Activated CD4-positive, alpha-beta T cell treated with anti-CD3 and anti-CD28 coated beads, Interleukin-10, Interleukin-2, amounts not matched to agents 100 ng/mL and 50 ng/mL, durations not matched to agents 16 hours and 8 hours (primary cell): ENCODE measurements at places on chromosomes 5 and 9.
A peak's percentile ranks its signal among the peaks of the same experiment; 100 is the strongest.

DNA sequence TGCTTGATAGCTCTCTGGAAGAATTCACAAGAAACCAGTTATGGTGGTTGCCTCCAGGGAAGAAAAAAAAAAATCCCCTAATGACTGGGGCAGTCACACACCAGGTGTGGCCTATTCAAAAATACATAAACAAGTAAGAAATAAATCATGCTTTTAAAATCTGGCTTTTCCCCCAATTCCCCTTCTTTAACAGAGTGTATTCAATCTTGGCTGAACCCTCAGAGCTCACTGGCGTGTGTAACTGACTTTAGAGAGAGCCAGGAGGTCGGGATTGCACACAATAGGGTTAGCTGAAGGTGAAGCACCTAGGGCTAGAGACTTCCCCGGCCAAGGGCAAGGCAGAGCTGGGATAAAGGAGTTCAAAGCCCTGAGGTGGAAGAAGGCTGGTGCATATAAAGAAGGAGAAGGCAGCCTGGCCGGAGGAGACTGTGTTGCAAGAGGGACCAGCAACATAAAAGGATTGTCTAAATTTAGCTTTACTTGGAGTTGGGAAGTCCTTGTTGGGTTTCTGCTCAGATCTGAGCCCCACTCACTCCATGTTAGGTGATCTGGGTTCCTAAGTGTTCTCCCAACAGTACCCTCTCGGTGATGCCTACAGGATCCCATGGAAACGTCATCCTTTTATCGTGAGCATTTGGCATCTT lies 19.7 kb downstream of the FNBP1 start:
- no peak for DNase-seq

GRCh38 chr9:99778308-99778707 lies 43.4 kb upstream of the NR4A3 start:
- peak; percentile 62 for DNase-seq

DNA sequence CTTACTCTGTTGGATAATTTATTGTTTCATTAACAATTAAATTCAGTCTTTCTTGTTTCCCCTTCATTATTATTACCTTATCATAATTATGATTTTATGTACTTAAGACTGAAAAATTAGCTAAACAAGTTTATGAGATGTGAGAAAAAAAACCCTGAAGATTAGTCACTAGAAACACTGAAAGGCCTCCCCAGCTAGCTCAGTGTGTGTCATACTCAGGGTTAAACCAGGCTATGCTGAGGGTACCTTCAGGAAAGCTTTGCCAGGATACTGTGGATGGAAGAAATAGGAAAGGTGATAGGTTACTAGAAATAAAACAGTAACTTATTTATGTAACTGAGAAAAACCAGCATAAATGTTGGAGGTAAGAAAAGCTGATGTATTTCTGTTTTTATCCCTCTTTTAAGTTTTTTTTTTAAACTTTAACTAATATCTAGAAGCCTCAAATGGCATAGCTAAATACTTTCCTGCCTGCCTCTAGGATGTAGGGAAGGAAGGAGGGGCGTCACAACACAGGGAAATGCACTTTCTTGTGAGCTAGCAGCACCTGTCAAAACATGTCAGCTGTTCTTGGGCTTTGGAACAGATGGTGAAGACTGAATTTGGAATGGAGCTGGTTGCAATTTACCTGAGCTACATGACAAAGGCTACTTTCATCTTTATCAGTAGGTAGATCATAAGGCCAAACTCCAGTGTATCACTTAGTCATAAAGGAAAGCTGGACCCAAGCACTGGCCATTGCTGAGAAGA lies 24.2 kb downstream of the NMRK1 start:
- no peak for DNase-seq

DNA sequence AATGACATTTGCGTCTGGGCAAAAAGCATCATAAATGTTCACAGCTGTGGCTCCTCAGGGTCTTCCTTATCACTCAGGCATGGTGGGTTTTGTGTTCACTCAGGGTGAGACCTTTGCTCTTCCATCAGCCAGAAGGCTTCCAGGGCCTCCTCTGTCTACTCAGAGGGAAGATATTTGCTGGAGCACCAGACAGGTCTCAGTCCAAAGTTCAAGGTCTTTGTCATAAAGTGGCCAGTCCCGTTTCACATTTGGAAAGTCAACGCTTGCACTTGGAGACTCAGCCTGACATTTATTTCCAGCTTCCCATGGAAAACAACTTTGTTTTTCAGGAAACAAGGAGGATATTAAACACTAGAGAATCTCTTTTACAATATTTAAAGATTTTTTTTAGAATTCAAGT lies 12.2 kb upstream of the CARTPT start:
- no peak for DNase-seq

GRCh38 chr5:116880150-116880549 lies 305.5 kb upstream of the SEMA6A start:
- no peak for DNase-seq

DNA sequence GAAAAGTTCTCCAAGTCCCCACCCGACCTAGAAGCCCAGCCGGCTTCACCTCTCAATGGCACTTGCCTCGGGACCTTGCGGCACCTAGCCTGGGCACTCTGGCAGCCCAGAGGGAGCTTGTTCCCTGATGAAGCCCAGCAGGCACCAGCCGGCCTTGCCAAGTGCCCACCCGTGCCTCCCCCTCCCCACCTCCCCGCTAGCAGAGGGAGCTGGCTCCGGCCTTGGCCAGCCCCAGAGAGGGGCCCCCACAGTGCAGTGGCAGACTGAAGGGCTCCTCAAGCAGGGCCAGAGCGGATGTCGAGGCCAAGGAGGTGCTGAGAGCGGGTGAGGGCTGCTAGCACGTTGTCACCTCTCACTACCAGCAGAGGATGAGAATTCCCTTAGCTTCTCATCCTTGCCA lies 37.6 kb upstream of the CAVIN4 start:
- no peak for DNase-seq

DNA sequence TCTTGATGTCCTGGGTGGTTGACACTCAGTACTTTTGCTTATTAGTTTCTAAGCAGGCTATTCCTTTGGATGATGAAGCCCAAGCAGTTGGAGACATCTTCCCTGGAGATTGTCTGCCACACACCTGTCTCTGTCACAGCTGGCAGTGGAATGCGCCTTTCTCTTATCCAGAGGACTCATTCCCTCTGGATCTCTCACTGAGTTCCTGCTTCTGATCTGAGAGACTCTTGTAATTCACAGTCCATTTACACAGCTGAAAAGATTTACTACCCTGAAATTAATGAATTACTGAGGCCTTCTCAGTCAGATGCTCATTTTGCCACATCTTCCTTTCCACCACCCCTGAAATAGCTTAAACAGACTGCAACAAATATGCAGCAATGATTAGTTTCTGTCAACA lies 15.9 kb downstream of the TAL2 start:
- no peak for DNase-seq

GRCh38 chr9:121999556-121999955 lies 93.6 kb downstream of the TTLL11 start:
- DNase-seq: no peak

DNA sequence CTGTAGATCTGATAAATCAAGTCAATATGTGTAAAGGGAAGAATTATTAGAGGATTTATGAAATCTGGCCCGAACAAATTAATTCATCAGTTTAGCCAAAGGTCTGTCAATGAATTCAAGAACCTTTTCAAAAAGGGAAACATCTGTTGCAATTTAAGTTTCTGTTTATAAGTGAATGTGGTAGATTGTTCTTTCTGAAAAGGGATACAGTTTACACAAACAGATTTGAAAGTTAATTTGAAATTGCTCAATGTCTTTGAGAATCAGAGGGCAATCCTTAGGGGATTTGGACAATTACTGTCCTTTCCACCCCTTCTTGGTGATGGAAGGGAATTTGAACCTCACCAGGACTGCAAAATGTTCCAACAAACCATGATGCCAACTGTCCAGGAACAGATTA lies 29.7 kb upstream of the ERCC6L2 start:
- DNase-seq: no peak

DNA sequence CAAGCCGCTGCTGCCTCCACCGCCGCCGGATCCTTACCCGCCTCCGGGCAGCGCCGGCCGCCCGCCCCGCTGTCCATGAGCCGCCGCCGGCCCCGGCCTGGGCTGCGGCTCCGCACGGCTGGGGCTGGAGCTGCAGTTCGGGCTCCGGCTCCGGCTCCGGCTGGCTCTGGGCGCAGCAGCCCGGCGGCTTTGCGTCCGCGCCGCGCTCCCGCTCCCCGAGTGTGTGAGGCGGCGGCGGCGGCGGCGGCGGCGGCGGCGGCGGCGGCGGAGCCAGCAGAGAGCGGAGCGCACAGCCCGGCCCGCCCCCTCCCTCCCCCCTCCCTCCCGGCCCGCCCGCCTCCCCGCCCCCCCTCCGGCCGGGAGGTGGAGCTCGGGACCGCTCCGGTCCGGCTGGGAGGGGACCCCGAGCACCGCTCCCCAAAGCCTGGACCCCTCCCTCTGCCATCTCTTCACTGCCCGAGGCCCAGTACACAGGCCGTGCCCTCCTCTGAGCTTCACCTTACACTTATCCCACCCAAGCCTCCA lies at the start of gene PCDH1:
Gene PCDH1, minus strand, starts transcription at position 225 of the 525 bp plus-strand sequence. Its CDS starts 148 bp downstream, at position 77.
- no peak for DNase-seq

GRCh38 chr5:36177715-36178523 lies 26.0 kb downstream of the SKP2 start:
- no peak for DNase-seq
